ENCODE measurements at places on chromosomes 5 and 9. TPM values are rescaled to one million over a fixed set of nuclear protein-coding genes. Genes with fewer than 3 reads are reported as not detected.

TAF1L gene
- total RNA-seq, result not detected

HTR4 gene
- not detected for total RNA-seq

CCDC187 gene
- total RNA-seq, result not detected

SEMA6A gene
- not detected for total RNA-seq

DOLPP1 gene
- 18.5 TPM for total RNA-seq

RNF183 gene
- not detected for total RNA-seq

PPP1R26 gene
- total RNA-seq, result 0.28 TPM

DMRT3 gene
- total RNA-seq, result not detected

LHX6 gene
- total RNA-seq, result not detected

TMEM252 gene
- not detected for total RNA-seq

GRCh38 chr5:103293719-103294118 lies 35.2 kb downstream of the MACIR start:
- DNase-seq, result no peak

GRCh38 chr9:4463824-4464223 lies 26.4 kb upstream of the SLC1A1 start:
- DNase-seq, result no peak

DNA sequence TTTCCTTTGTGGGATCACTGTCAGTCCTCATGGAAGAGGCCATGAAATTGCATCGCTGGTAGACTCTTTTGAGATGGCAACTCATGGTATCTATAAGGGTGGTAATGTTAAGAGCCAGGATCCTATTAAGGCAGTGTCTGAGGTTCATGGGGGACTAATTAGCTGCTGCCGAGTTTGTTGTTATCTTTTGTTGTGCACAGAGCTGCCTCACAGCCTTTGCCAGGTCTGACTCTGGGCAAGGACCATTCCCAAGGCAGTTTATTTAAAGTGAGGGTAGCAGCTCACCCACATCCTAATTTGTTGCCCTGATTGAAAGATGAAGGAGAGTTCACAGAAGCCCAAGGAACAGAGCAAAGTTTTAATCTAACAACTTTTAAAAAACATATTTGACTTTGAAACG lies 7.9 kb downstream of the SMARCA2 start:
- no peak for DNase-seq

DNA sequence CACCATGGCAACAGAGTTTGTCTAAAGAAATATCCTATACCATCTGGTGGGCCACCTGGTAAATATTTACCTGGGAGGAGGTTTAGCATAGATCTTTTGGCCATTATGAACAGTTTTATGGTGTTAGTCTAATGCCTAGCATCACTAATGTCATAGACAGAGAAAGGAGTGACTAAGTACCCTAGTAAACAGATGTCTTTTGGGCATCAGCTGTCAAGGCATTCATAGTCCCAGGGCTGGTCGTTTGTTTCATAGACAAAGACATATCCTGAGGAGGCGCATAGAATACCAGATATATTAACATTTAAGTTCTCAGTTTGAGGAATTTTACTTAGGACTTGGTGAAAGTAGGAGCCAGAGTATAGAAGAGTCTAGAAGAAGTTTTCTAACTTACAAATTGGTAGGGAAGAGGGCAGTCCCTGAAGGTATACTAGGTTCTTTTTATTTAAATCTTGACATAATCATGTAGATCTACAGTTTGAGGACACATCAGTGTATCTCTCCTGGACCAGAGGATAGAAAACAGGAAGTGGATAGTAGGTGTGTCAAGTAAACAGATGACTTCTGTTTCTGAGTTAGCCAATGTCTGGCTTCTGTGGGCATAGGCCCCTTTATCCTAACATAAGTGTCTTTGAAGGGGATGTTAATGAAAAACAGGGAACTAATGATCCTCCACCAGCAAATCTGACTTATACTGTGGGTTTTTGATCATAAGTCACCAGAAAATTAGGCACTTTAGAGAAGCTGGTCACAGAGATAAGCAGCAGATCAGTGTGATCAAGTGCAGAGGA lies 105.0 kb upstream of the PRSS3 start:
- DNase-seq, result no peak

DNA sequence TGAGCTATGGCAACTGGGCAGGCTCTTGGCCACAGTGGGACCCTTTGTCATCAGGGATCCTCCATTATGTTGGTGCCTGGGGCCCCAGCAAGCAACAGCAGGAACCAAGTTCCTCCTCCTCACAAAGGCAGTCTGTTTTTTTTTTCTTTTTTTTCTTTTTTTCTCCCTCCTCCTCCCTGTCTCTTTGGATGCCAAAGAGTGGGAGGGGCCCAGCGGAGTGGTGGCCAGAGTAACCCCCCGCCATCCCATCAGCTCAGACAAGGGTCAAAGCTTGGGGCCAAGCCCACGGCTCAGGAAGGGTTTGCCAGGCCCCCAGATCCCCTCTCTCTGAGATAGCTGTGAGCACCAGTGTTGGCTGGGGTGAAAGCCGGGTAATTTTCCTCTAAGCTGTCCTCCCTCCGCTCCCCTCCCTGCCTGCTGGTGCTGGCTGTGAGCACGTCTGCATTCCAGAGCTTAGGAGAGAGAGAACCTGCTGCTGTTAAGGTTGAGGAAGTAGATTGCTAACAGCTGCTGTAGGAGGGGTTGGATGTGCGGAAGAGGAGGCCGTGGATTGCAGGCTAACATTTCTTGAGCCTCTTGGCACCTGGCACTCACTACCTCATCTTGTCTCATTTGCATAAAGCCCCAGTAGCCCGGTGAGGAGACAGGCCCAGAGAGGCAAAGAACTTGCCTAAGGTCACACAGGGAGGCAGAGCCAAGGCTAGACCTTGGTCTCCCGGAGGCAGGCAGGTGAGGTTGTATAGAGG lies 21.2 kb downstream of the GSN start:
- DNase-seq, result no peak

DNA sequence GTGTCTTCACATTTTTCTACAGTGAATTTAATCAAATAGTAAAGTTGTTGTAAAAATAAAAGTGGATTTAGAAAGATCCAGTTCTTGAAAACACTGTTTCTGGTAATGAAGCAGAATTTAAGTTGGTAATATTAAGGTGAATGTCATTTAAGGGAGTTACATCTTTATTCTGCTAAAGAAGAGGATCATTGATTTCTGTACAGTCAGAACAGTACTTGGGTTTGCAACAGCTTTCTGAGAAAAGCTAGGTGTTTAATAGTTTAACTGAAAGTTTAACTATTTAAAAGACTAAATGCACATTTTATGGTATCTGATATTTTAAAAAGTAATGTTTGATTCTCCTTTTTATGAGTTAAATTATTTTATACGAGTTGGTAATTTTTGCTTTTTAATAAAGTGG lies 60.4 kb downstream of the MTAP start:
- DNase-seq, result no peak

GRCh38 chr9:114616684-114617520 lies 5.8 kb downstream of the TMEM268 start:
- no peak for DNase-seq

DNA sequence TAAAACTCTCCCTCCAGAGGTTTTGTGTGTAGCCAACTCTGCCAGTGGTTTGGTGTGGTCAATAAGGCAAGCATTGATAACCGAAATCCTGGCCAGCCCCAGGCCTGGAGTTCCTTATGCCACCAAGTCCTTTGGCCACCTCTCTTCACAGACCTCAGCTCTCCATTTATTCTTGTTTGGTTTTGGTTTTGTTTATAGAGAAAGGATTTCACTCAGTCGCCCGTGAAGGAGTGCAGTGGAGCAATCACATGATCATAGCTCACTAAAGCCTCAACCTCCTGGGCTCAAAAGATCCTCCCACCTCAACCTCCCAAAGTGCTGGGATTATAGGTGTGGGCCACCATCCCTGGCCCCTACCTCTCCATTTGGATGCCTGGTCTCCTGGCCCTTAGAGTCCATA lies 55.4 kb upstream of the PPARGC1B start:
- no peak for DNase-seq

GRCh38 chr9:114757395-114757794 lies 48.4 kb downstream of the TNFSF15 start:
- no peak for DNase-seq

GRCh38 chr5:96903300-96903699 lies 27.0 kb downstream of the ERAP2 start:
- DNase-seq, result no peak

DNA sequence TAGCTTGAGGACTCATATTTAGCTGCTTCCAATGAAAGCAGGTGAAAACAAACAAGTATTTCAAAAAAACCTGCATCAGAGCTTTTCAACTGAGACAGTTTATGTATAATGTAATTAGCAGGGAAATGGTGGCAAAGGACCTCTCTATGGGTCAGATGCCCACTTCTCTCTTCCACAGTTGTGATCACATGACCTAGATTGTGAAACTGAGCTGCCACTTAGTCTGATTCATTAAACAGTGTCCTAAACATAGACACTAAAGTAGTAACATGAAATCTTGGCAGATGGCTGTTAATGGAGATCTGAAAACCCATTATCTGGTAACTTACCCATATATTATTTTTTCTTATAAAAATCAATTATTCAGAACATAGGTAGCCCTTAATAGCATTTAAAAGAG lies 663.6 kb upstream of the RIOK2 start:
- no peak for DNase-seq

DNA sequence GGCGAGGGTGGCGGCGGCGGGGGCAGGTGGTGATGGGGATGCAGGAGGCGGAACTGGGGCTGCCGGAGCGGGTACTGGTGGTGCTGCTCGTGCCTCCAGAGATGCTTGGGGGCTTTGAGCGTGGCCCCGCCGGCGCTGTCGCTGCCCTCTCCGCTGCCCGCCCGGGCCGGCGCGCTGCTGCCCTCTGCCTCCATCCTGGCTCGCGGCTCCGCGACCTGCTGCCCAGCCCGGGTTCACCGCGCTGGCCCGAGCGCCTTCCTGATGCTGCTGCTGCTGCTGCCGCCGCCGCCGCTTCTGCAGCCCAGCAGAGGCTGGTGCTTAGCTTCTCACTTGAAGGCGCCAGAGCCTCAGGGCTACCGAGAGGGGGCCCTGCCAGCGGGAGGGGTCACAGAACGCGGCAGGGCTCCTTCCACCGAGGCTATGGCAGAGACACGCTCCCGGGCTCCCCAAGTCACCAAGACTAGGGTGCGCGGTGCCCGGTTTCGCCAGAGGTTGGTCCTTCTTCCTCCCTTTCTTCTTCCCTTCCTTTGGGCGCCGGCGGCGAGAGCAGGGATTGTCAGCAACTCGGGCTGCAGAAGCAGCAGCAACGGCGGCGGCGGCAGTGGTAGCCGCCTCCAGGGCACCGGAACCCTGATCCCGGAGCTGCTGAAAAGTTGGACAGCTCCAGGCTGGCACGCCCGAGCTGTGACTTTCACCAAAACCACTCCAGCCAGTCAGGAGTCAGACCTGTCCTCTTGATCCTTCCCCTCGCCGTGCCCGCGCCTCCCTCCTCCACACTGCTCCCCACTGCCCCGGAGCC lies at the start of gene PDE4D:
Gene PDE4D (minus strand): TSS at position 298 of the 799 bp plus-strand sequence.
- DNase-seq, result no peak

DNA sequence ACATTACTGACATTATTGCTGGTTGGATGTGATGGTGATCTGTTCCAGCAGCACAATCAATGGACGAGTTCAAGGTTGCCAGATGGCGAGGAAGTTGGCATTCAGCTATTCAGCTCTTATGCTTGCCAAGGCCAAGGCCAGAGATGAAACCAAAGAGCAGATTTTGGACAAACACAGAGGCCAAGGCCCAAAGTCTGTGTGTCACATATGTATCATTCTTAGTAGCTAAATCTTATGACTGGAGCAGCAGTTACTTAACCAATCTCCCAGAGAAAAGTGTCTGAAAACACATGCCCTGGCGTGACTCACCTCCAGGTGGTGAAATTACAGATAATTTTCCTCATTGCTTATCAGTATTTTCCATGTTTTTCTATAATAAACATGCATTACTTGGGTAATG lies 189.0 kb upstream of the EGFLAM start:
- DNase-seq, result no peak

- DNase-seq, result no peak
These were observed 174.0 kb upstream of the ZNF618 start for GRCh38 chr9:113701774-113702755.

DNA sequence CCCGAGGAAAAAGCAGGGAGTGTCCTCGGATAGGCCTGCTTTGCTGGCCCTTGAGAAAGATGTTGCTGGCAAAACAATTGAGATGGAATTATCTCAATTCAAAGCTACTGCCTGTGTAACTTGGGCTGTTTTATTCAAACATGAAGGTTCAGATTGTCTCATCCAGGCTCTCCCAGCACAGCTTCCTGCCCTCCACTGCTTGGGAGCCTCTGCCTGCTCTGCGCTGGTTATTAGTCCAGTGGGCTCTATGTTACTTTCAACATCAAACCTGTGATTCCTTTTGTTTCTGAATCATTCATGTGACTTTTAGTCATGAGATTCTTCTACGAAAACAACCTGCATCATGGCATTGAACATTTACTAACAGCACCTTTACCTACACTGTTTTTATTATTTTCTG lies 123.2 kb downstream of the SNCAIP start:
- DNase-seq, result no peak

DNA sequence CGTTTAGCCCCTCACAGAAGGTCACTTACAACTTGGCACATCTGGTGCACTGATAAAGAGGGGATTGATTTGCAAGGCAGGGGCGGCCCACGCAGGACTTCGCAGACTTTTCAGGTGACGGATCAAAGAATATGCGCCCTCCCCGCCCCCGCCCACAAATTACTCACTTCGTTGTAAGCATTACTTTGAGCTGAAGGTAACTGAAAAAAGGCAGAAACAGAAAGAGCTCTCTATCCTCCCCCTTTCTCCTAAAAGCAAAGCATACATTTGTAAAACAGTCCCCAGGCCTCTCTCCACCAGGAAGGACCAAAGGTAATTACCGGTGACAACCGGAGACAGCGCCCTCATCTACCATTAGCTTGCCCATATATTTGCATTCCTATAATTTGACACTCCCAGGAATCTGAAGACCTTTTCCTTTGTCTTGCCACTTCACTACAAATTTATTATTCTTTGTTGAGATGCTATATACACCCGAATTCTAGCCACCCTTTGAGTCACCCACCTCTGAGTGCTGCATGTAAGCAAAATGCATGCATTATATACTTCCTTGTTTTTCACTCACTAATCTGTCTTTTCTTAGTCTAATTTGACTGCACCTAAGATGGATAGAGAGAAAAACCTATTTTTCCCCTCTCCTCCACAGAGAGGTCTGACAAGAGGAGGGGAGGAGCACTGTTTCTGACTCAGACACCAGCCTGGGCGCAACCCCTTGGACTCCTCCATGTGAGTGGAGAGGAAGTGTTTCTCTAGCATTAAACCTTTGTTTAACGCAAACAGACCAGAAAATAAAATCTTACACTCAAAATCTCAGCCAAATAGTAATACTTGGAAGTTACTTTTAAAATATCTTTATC lies 74.7 kb upstream of the SPIN1 start:
- no peak for DNase-seq

DNA sequence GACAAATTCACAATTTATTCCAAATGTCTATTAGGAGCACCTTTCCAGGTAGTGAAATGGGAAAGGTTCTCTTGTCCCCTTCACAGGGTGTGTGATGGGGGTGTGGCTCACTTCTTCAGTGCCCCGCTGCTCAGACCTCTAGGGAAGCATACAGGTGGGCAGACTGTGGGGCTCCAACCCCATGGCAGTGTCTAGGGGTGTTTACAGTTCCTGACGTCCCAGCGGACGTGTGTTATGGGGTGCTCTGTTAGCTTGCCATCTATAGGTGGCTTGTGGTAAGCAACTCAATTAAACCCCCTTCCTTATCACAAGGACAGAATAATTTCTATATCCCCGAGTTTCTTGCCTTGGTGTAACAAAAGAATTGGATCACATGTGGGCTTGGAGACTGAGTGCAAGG lies 67.4 kb upstream of the SPINK5 start:
- no peak for DNase-seq

GRCh38 chr5:81694726-81695125 lies 56.2 kb downstream of the SSBP2 start:
- no peak for DNase-seq

- no peak for DNase-seq
These were observed 21.2 kb upstream of the PIK3R1 start for GRCh38 chr5:68194386-68194785.

Data from activated CD8-positive, alpha-beta memory T cell treated with anti-CD3 and anti-CD28 coated beads, Interleukin-2, amount 10 ng/mL, durations not matched to agents 7 days and 5 days (primary cell).